Activated CD4-positive, alpha-beta T cell treated with anti-CD3 and anti-CD28 coated beads, Interleukin-2, amount 50 U/mL, for 4 hours (primary cell): ENCODE measurements at places on chromosomes 11 and 22.

DNA sequence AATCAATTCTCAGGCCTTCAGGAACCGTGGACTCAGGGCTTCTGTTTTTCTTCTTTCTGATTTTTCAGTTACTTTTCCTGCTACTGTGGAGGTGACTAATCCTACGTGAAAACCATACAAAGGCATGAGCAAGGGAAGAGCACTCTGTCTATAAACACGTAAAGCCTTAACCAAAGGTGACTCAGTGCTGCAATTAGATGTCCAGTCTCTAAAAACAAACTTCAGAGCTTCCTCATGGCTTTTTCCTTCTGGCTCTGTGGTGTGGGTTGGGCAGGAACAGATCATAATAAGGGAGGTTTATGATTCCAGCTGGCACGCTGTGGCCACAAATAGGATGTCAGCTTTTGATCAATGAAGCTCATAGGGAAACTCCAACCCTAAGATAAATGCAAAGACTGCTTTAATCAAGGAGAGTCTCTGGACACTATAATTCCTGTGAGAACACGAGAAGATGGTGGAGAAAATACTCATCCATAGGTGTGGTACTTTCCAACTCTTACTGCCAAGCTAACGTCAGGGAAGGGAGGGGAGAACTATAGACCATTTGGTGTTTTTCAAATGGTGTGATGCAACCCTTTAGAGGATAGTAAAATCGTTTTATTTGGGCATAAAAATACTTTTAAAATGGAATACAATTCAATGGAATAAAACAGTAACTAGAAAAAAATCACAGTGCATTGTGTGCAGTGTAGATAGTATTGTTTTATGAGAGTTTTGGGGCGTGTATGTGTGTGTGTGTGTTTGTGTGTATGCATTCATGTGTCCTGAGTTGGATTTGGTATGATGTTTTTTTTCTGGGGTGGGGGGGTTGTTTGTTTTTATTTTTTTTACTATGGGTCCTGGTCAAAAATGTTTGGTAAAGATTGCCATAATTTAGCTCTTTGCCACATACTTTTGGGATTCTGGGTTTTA, at the start of gene NXPE2:
Gene NXPE2 (plus strand): TSS at position 403 of the 912 bp plus-strand sequence. CDS start 49 bp downstream, at position 452.
- DNase-seq = no peak

- no peak for DNase-seq
Observed at GRCh38 chr22:25762147-25762546, 20.2 kb downstream of the MYO18B start.

DNA sequence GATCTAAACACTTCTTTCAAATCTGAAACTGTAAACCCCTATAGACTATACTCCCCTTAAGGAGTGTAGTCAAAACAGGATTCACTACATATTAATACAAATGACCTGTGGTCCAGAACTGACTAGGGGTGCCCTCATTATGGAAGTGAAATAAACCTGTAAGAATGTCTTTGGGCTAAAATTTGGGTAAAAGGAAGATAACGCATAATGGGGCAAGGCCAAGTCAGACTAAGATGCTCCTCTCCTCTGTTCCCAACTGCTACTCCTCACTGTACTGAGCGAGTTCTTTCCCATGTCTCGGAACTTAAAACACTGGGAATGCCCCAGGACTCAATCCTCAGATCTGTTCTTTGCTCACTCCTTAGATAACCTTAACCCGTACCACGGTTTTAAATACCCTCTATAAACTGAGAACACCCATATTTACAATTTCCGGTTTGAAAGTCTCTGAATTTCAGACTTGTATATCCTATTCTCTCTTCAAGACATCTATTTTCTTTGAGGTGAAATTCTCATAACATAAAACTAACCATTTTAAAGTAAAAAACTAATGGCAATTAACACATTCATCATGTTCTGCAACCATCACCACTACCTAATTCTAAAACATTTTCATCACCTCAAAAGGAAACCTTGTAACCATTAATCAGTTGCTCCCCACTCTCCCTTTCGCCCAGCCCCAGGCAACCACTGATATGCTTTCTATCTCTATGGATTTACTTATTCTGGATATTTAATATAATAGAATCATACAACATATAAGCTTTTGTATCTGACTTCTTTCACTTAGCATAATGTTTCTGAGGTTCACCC, 4.0 kb downstream of the THAP12 start:
- no peak for DNase-seq

- peak; percentile 43 for DNase-seq
Observed at GRCh38 chr22:22422629-22423112, 85.9 kb downstream of the ZNF280B start.

- no peak for DNase-seq
Observed at GRCh38 chr22:29987137-29987536, 93.1 kb upstream of the HORMAD2 start.

DNA sequence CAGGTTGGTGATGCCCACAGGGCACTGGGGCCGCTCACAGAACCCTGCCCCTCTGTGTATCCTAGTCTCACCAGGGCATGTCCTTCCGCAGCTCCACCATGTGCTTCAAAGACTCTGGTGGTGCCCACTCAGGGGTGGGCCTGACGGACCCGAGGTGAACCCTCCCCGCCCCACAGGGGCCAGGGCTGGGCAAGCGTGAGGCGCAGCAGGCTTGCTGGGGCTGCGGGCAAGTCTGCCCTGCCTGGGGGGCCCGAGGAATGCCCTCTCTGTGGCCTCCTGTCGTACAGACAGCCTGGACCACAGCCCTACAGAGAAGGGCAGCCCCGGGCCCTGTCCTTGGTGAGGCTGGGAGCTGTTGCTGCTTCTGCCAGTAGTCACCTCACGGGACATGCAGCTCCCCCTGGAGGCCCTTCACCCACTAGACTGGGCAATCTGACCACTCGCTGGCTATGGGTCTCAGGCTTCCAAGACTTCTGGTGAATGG, 40.2 kb downstream of the TBX1 start:
- DNase-seq = no peak
